Stimulated activated CD4-positive, alpha-beta T cell treated with anti-CD3 and anti-CD28 coated beads, Interleukin-12 subunit alpha, Interleukin-12 subunit beta, amount 100 ng/mL, for 4 hours (primary cell): ENCODE measurements at places on chromosomes 12 and 14.
A peak's percentile ranks its signal among the peaks of the same experiment; 100 is the strongest.

DNA sequence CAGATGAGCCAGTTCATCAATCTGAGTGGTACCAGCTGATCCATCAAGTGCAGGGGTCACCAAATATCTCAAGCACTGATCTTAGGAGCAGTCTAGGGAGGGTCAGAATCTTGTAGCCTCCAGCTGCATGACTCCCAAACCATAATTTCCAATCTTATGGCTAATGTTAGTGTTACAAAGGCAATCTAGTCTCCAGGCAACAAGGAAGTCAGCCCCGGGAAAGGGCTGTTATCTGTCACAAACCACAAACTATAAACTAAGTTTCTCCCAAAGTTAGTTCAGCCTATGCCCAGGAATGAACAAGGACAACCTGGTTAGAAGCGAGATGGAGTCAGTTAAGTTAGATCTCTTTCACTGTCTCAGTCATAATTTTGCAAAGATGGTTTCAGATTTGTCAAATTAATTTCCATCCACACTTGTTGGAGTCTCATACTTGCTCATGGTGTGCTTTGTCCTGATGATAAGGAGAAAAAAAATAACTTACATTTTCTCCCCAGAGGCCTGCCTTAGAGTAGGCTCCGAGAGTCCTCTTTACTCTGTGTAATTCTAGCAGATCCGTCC, 3.9 kb upstream of the ABHD4 start:
- no peak for DNase-seq

GRCh38 chr12:46342562-46343033, 30.0 kb downstream of the SLC38A2 start:
- DNase-seq, result no peak

GRCh38 chr12:120438495-120439198, 734 bp downstream of the COX6A1 start:
- DNase-seq, result no peak

- no peak for DNase-seq
Observed at GRCh38 chr14:97806891-97807290, 1009.7 kb downstream of the VRK1 start.

GRCh38 chr12:114409852-114410600, 4.1 kb upstream of the TBX5 start:
- DNase-seq, result no peak

DNA sequence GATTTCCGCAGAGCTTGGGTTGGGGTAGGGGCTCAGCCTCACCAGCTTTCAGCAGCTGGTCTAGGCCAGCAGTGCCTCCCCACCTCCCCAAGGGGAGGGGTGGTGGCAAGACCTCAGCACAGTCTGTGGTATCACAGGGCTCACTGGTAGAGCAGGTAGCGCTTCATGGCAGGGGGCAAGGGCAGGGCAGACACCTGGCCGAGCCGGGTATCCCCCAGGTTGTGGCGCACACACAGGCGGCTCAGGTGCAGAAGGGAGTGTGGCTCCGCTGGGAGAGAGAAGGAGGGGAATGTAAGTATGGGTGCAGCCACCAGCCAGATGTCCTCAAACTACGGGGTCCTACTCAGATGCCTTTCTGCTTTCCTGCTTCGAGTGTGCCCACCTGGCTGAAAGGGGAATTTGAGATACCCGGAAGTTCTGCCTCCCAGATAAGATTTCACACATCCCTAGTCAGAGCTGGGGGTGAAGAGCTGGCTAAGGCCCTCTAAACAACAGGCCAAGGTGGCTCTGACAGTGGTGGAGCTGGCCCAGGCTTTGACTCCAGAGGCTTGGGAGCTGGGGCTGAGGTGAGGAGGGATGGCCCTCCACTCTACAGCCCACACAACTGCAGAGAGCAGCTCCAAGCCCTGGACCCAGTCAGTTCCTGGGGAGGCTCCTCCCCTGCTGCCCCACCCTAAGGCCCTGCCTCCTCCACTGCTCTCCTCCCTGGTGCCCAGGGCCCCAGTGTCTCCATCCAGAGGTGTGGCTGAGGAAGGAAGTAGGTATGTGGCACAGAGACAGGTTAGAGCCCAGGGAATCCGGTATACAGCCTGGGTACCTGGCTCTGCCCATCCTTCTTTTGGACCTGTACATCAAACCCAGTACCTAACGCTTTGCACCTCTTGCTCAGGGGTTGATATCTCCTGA, 1.8 kb downstream of the SPSB2 start:
- DNase-seq, result peak; percentile 36

DNA sequence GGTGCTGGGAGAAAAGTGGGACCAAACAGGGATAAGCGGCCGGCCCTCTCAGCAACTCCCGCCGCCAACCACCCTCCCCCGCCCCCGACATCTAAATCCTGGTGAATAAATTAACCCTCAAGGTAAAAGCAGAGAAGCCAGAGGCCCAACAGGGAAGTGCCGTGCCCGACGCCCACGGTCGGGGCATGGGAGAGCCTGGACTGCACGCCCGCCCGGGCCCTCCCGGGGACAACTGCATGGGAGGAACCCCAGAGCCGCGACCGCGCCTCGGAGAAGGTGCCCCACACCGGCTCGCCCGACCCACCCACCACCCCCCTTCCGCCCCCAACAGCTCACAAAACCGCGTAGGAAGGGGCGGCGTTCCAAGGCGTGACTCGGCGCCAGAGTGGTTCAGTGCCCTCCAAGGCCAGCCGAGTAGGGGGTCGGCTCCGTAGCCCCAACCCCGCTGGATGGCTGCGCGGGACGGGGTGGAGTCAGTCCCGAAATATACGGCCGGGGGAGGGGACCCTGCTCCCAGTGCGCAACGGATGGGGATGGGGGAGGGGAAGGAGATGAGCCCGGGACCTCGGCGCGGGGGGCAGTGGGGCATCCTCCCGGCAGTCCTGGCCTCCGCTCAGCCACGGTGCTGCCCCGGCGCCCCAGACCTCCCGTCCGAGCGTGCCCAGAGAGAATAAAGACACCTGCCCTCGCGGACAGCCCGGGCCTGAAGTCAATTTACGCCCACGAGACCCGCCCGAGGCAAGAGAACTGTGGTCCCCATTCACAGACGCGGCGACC, 732 bp downstream of the SLC25A29 start:
- peak; percentile 28 for DNase-seq

- DNase-seq, result no peak
Observed at GRCh38 chr14:50051106-50051505, 65.3 kb downstream of the VCPKMT start.

DNA sequence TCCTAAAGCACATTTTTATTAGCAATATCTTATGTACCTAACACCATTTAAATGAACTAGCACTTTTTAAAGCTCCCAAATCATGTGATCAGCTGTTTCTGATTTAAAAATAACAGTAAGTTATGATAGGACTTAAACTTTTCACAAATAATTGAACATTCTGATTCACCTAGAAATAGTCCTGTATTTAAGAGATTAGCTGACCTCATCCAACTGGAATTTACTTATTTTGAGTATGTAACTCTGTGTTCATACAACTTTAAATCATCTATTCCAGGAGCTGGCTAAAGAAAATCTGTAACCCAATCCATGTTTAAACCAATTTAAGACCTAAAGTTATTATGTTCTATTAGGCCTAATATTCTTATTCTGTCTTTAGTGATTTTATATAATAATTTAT, 184.3 kb downstream of the CCDC91 start:
- no peak for DNase-seq
